Activated CD4-positive, alpha-beta T cell treated with anti-CD3 and anti-CD28 coated beads for 1 hour (primary cell): ENCODE measurements at places on chromosomes 12 and 14.
A peak's percentile ranks its signal among the peaks of the same experiment; 100 is the strongest.

GRCh38 chr14:56119201-56119981 is 1.2 kb downstream of the PELI2 start:
- peak; percentile 18 for DNase-seq

DNA sequence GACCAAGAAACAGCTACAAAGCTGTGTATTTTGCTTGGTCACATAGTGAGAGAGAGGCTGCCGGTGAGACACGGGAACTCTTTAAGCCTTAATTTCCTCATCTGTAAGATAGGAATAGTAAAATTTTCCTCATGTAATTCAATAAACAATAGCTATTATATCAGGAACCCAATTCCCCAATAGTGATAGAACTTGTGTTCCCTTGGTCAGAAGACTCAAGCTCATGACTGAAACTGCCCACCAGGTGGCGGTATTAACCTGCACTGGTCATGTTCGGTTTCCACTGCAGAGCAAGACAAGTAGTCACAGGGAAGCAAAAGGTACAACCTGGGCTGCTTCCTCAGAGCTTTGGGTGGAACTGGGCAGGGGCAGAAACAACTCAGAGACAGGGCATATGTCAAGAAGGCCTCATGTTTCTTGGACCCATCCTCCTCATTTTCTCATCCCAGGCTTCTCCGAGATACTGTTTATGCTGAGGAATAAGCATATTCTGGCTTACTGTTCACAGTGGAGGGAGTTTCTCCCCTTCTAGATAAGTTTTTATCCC is 4.2 kb upstream of the AJUBA start:
- peak; percentile 85 for DNase-seq

DNA sequence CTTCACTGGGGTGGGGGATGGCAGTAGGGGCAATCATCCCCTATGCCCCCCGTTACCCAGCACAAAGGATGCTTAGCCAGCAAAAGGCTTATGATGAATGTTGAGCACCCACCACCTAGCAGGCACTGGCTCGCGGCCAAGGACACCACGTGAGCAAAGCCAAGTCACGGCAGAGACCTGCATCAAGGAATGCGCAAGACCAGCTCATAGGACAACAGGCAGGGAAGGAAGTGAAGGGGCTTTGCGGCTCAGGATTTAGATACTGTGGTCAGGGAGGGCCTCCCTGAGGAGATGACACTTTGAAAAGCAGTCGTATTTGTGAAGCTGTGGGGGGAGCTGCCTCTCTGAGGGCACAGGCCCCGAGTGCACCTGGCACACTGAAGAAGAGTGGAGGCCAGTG is 32.8 kb downstream of the SH2B3 start:
- peak; percentile 47 for DNase-seq

DNA sequence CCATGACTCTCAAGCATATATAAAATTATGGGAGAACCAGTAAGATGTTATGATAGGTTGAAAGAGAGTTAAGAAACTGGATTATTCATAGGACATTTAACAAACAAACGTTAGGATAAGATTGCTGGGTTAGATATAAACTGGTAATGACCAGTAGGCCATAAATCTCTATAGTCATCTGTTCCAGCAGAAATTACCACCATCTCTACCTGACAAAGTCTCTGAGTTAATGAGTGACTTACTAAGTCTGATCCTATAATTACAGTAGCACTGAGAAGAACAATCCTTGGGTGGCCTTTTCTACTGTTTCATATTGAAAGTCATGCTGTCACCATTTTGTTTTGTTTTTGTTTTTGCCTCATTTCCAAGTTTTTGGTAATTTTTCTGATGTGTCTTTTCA is 136.9 kb upstream of the CNOT2 start:
- DNase-seq: no peak

- DNase-seq: no peak
Observed at GRCh38 chr14:56959869-56960268, 149.6 kb upstream of the OTX2 start.
